ENCODE measurements at places on chromosomes 16 and 17.

DNA sequence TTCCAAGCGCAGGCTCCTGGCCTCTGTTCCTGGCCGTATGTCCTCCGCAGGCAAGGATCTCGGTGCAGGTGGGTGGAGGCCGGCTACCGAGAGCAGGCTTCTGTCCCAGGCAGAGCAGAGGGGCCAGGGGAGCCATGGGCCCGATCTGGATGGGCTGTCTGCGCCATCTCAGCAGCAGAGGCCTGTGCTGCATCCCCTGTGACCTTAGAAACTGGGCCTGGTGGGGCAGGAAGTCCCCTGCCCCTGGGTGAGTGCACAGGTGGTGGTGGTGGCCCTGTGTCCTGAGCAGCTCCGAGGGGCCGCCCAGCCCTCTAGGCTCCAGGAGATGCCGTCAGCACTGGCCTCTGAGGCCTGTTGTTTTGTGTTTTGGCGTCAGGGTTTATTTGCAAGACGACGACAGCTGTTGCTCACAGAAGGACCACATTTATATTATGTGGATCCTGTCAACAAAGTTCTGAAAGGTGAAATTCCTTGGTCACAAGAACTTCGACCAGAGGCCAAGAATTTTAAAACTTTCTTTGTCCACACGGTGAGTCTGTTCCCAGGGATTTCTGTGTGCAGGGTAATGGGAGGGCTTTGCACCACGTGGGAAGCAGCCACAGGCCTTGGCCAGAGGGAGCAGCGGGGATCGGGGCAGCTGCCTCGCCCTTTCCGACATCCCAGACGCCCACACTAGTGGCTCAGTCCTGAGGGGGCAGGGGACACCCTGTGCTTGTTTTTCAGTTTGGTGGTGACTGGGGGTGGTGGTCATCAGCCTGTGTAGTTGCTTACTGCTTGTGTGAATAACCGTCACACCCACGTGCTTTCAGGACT is 59.1 kb downstream of the PDPK1 start:
- DNase-seq, result no peak

DNA sequence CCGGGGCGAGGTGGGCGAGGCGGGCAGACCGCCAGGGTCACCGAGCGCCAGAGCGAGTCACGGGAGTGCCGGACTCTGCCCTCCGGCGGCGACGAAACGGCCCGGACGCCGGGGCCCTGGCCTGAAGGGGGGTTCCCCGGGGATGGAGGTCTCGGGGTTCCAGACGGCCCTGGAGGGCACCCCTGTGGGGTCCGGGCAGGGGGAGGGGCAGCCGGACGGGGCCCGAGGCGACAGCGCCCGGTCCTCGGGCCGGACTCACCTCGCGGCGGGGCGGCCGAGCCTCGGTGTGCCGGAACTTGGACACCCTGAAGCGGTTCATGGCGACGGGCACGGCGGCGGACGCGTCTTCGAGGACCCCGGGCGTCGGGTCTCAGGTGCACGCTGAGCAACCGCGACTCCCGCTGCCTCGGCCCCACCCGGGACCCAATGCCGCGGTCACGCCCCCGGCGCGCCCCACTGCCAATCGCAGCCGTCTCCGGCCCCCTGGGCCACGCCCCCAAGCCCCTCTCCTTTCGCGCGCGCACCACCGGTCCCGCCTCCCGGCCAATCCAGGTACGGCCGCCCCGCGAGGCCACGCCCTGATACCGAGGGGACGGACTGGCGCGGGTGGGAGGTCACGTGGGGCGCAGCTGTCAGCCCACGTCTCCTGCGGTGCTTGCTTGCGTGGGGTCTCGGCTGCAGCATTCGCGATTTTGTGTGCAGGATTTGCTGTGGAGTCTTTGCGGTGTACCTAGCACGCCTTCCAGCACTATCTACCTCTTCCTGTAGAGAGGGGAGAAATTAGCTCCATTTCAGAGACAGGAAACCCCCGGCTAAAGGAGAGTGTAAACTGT is at the start of gene CORO7:
CORO7 (minus strand) TSS at position 397 of the 833 bp plus-strand sequence; CDS start at position 319, 78 bp downstream.
- DNase-seq, result peak; percentile 99

DNA sequence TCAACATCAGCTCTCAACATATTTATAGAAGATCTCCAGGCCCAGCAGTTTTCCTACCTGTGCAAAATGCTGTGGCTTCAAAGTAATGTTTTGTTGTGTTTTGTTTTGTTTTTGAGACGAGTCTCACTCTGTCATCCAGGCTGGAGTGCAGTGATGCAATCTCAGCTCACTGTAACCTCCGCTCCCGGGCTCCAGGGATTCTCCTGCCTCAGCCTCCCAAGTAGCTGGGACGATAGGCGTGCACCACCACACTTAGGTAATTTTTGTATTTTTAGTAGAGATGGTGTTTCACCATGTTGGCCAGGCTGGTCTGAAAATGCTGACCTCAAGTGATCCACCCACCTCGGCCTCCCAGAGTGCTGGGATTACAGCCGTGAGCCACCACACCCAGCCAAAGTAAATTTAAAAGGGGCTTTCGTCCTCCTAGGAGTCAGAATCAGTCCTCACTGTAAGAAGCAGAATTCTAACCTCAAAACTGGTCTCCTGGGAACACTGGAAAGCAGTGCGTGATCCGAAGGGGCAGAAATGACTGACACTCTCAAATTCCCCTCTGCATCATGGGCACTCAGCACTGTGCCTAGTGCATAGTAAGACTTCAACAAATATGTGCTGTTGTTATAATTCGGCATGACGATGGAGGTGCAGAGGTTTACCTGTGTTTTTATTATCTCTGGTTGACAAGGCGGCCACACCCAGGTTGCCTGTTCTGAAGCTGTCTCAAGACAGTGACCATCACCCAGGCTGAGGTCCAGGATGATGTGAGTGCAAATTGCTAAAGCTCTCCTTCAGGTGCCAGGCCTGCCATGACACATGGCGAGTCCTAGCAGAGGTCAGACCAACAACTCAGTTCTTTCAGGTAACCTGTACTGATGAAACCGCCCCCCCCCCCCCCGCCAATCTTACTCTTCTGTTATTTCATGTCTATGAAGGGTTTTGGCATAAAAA is 59.8 kb downstream of the ADCY9 start:
- DNase-seq, result no peak

DNA sequence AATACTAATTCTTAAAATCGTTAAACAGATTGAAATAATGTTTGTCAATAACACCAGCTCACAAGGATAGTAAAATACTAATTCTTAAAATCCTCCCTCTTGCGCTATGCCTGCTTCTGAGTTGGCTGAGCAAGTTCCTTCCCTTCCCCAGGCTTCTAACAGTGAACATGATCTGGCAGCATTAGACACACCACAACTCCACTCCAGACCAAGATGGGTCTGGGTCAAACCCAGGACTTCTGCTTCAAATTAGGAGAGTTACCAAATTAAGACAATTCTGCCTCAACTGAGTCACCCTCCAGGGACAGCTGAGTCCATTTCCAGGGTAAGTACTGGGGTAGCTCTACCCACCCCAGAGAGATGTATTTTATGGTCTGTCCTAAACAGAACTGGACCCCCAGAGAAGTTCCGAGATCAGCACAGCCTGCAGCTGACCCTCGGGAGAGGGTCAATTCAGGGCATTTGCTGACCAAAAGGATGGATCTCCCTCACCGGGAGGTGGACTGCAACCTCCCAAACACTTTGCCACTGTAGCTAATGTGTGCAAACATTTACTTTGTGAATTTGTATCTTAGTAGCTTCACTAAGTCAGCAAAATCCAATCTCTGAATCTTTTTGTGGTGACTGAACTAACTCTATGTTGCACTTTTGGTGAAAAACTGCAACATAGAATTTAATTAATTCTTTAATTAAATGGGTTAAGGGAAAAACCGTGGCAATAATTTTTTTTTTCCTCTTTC is 48.8 kb downstream of the ADCY9 start:
- no peak for DNase-seq

- no peak for DNase-seq
Measured at GRCh38 chr17:68326681-68327080, 35.4 kb downstream of the ARSG start.

DNA sequence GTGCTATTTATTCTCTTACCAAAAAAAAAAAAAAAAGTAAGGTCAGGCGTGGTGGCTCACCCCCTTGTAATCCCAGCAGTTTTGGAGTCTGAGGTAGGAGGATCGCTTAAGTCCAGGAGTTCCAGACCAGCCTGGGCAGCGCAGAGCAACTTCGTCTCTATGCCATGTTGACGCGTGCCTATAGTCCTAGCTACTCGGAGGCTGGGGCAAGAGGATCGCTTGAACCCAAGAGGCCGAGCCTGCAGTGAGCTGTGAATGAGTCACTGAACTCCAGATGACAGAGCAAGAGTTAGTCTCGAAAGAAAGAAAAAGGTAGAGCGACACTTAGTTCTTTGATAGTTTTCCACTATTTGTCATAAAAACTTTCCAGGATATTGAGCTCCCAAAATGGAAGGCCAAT is 1.4 kb upstream of the TENT4B start:
- DNase-seq, result no peak

GRCh38 chr17:27849474-27850185 is 43.5 kb downstream of the LYRM9 start:
- no peak for DNase-seq

DNA sequence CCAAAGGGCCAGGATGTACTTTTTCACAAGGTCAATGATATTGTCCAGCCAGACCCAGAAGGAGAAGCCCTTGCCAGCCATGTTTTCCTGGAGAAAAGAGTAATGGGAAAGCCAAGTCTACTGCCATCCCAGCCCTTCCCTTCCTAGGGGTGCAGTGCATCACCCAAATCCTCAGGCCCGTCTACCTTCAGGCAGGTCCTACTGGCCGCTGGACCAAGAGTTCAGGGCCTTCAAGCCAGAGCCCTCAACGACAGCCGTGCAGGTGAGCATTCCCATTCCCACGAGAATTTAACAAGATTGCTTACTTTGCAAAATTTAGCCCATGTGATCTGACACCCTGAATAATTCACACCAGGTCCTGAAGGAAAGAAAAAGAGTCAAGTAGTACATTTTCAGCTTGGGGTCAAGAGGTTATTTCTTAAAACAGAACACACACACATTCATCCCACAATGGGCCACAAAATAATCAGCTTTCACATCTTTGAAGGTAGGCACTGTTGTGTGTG is 35.0 kb downstream of the STAT5A start:
- no peak for DNase-seq
